ENCODE measurements at places on chromosomes 5 and 9. TPM values are rescaled to one million over a fixed set of nuclear protein-coding genes. Genes with fewer than 3 reads are reported as not detected.

The ORM2 gene
- total RNA-seq: not detected

The PIP5KL1 gene
- 0.28 TPM for total RNA-seq

The NRG2 gene
- 0.18 TPM for total RNA-seq

The LYRM7 gene
- 3.4 TPM for total RNA-seq

The PCDHB14 gene
- total RNA-seq: 0.28 TPM

The ERMP1 gene
- 4.7 TPM for total RNA-seq

The GBGT1 gene
- total RNA-seq: 1.8 TPM

- no peak overlapping the region for H3K27ac ChIP-seq
- no peaks in the 10 kb centered on the region for H3K27me3 ChIP-seq
- no peak for DNase-seq
- no peak overlapping the region for H3K4me3 ChIP-seq
- no peaks in the 10 kb centered on the region for H3K4me1 ChIP-seq
- H3K36me3 ChIP-seq: peaks cover 10% of the 10 kb centered on the region
Measured at GRCh38 chr5:43619380-43619779, 16.4 kb downstream of the NNT start.

- DNase-seq: peak; percentile 68
- H3K27me3 ChIP-seq: no peaks in the 10 kb centered on the region
- no peak overlapping the region for H3K4me3 ChIP-seq
- no peak overlapping the region for H3K27ac ChIP-seq
- H3K4me1 ChIP-seq: peaks cover 2% of the 10 kb centered on the region
Measured at GRCh38 chr5:62460578-62460983, 48.0 kb downstream of the IPO11 start.

GRCh38 chr9:93278144-93278543 is 94.2 kb downstream of the WNK2 start:
- H3K27ac ChIP-seq: no peak overlapping the region
- H3K4me1 ChIP-seq: no peaks in the 10 kb centered on the region
- no peaks in the 10 kb centered on the region for H3K36me3 ChIP-seq
- no peaks in the 10 kb centered on the region for H3K27me3 ChIP-seq
- no peak for DNase-seq

DNA sequence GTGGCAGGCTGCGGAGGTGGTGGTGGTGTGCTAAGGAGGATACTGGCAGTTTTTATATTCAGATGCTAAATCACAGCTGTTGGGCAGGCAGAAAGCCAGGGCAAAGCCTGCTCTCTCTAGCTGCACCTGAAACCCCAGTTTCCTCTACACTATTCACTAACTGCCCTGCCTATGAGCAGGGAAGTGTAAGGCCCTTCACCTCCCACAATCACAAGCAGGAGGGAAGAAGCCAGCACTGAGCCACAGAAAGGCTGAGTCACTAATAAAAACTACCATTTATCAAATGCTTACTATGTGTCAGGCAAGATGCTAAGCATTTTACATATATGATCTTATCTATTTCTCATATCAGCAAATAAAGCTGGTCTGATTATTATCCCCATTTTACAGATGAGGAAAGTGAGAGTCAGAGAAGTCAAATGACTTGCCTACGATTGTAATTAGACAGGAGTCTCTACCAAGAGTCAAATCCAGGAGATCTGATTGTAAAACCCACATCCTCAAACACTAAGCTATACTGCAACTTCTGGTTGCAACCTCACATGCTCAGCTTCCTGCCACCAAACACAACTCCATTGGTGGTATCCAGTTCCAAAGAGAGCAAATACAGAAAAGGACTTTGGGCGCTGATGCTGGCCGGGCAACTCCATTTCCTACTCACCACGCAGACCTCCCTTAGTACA is 17.7 kb upstream of the IL6ST start:
- no peaks in the 10 kb centered on the region for H3K27me3 ChIP-seq
- peak; percentile 82 for DNase-seq
- H3K36me3 ChIP-seq: no peaks in the 10 kb centered on the region
- peaks cover 8% of the 10 kb centered on the region for H3K4me1 ChIP-seq
- H3K4me3 ChIP-seq: no peak overlapping the region

GRCh38 chr9:112717661-112718331 is at the start of gene INIP:
INIP (minus strand) TSS chr9:112718117; CDS start chr9:112716485, 1,632 bp downstream.
- no peaks in the 10 kb centered on the region for H3K4me1 ChIP-seq
- no peaks in the 10 kb centered on the region for H3K27me3 ChIP-seq
- peak within 1 kb of the TSS; percentile 54 for H3K27ac ChIP-seq
- H3K36me3 ChIP-seq: no peaks in the 10 kb centered on the region
- DNase-seq: peak; percentile 95
- H3K4me3 ChIP-seq: peak within 1 kb of the TSS; percentile 88

GRCh38 chr9:227860-228259 is 13.2 kb downstream of the DOCK8 start:
- H3K4me1 ChIP-seq: no peaks in the 10 kb centered on the region
- no peaks in the 10 kb centered on the region for H3K36me3 ChIP-seq
- H3K27me3 ChIP-seq: no peaks in the 10 kb centered on the region
- DNase-seq: no peak
- no peak overlapping the region for H3K4me3 ChIP-seq

- DNase-seq: no peak
- H3K36me3 ChIP-seq: peaks cover 2% of the 10 kb centered on the region
- no peak overlapping the region for H3K27ac ChIP-seq
- no peak overlapping the region for H3K4me3 ChIP-seq
Measured at GRCh38 chr9:129996161-129996830, 46.7 kb downstream of the FNBP1 start.

- H3K27me3 ChIP-seq: peaks cover 2% of the 10 kb centered on the region
- no peak overlapping the region for H3K4me3 ChIP-seq
- DNase-seq: peak; percentile 55
Measured at GRCh38 chr5:74257645-74258313, 382.7 kb downstream of the ENC1 start.

DNA sequence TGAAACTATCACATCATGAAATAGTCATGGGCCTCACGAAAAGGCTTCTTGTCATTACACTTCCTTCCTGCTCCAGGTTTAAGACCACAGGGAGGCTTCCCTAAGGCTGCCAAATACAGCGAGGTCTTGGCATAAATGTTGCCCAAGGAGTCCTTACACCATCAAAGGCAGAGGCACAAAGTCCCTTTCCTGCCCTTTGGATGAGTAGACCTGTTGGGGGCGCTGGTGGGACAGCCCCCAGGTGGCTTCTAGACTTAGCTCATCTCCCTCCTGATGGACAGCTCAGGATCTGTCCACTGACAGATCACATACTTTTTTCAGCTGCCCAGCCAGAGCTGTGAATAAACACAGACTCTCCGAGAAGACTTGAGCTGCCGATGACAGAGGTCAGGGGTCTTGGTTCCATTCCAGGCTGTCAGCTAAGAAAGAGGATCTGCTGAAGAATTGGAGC is 15.5 kb upstream of the MEGF9 start:
- no peaks in the 10 kb centered on the region for H3K27me3 ChIP-seq
- no peak overlapping the region for H3K27ac ChIP-seq
- no peak for DNase-seq
- no peaks in the 10 kb centered on the region for H3K36me3 ChIP-seq

DNA sequence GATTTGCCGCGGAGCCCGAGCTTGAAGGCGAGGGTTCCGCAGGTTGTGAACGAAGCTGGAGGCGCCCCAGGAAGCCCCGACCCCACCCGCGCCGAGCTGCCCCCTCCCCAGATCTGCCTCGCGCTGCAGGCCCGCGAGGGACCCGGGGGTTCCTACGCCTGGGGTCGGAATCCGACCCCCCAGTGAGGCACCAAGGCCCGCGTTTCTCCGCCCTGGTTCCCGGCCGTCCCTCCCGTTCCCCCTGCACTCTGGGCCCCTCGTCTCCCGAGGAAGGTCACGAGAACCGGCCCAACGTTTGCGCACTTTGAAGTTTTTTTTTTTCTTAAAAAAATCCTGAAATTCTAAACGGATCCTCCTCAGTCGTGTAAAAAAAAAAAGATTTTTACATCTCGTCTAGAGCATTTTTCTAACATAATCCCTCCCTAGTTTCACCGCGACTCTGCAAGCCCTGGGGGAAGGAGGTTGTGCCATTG is 880 bp upstream of the GFPT2 start:
- no peaks in the 10 kb centered on the region for H3K36me3 ChIP-seq
- no peak overlapping the region for H3K27ac ChIP-seq
- no peak for DNase-seq
- H3K4me1 ChIP-seq: no peaks in the 10 kb centered on the region

DNA sequence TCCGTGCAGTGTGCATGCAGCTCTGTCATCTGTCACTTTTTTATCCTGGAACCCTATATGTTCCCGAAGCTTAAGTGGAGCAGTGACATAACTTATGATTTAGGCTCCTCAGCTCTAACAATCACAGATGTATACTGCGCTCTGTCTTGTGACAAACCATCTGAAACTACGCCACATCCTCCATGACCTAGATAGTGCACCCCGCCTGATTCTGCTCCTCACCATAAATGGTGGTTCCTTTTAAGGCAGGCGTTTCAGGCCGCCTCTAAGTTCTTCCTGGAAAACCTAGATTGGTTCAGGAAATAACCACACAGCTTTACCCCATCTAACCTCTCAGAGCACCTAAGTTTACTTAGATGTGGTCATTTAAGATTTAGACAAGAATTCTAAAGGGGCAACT is 372.0 kb downstream of the CDH10 start:
- H3K36me3 ChIP-seq: no peaks in the 10 kb centered on the region
- no peaks in the 10 kb centered on the region for H3K4me1 ChIP-seq
- no peak for DNase-seq
- no peaks in the 10 kb centered on the region for H3K27me3 ChIP-seq

GRCh38 chr9:86782831-86783230 is 164.5 kb downstream of the GAS1 start:
- no peak for DNase-seq
- H3K4me3 ChIP-seq: no peak overlapping the region
- H3K27ac ChIP-seq: no peak overlapping the region
- peaks cover 5% of the 10 kb centered on the region for H3K4me1 ChIP-seq
- H3K36me3 ChIP-seq: no peaks in the 10 kb centered on the region

DNA sequence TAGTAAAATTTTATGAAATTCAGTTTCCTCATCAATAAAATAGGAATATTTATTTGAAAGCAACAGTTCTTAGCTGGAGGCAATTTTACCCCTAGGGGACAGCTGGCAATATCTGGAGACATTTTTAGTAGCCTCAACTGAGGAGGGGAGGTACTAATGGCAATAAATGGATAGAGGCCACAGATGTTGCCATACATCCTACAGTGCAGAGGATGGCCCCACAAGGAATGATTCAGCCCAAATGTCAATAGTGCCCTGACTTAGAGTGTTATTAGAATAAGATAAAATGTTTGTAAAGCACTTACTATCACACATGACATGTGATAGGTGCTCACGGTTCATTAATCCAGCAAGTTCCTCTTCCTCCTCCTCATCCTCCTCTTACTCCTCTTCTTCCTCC is 293.6 kb downstream of the KCTD16 start:
- no peaks in the 10 kb centered on the region for H3K36me3 ChIP-seq
- DNase-seq: no peak
- no peaks in the 10 kb centered on the region for H3K4me1 ChIP-seq
- H3K4me3 ChIP-seq: no peak overlapping the region
- no peak overlapping the region for H3K27ac ChIP-seq

DNA sequence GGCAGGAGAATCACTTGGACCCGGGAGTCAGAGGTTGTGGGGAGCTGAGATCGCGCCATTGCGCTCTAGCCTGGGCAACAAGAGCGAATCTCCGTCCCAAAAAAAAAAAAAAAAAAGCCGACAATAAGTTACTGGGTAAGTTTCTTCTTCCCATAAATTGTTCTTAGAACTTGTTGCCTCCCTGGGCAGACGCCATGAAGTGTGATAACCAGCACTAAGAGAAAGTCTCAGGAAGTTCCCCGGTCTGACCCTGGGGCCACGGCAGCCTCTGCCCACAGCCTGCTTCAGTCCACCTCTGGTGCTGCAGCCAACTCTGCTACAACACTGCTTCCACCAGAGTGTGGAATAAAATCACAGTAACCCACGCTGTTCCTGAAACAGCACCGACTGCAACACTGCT is 19.1 kb downstream of the LPCAT1 start:
- no peak for DNase-seq
- no peaks in the 10 kb centered on the region for H3K27me3 ChIP-seq
- peaks cover 2% of the 10 kb centered on the region for H3K4me1 ChIP-seq

DNA sequence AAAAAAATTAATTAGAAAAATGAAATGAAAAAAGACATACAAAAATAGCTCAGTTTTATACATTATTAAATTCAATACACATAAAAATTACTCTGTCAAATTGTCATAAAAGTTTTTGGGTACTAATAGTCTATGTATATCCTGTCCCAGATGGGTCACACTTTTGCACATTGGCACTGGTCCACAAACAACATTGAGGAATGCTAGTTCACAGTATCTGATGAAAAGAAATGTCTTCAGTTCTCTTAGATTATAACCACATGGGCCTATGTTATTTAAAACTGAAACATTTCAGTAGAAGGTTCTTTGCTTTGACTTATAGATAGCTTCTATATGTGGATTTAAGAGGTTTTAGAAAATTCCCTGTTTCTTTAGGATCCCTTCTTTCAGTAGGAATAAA is 39.8 kb downstream of the LNPEP start:
- H3K4me1 ChIP-seq: peaks cover 11% of the 10 kb centered on the region
- peaks cover 4% of the 10 kb centered on the region for H3K36me3 ChIP-seq
- H3K4me3 ChIP-seq: no peak overlapping the region
- no peaks in the 10 kb centered on the region for H3K27me3 ChIP-seq

- no peaks in the 10 kb centered on the region for H3K4me1 ChIP-seq
- DNase-seq: peak; percentile 18
- peaks cover 21% of the 10 kb centered on the region for H3K27me3 ChIP-seq
- no peak overlapping the region for H3K27ac ChIP-seq
Measured at GRCh38 chr9:70902171-70902570, 219.2 kb downstream of the TRPM3 start.

GRCh38 chr5:68818057-68818695 is 275.6 kb upstream of the SLC30A5 start:
- no peak overlapping the region for H3K4me3 ChIP-seq
- H3K27me3 ChIP-seq: no peaks in the 10 kb centered on the region
- DNase-seq: no peak
- no peaks in the 10 kb centered on the region for H3K36me3 ChIP-seq

DNA sequence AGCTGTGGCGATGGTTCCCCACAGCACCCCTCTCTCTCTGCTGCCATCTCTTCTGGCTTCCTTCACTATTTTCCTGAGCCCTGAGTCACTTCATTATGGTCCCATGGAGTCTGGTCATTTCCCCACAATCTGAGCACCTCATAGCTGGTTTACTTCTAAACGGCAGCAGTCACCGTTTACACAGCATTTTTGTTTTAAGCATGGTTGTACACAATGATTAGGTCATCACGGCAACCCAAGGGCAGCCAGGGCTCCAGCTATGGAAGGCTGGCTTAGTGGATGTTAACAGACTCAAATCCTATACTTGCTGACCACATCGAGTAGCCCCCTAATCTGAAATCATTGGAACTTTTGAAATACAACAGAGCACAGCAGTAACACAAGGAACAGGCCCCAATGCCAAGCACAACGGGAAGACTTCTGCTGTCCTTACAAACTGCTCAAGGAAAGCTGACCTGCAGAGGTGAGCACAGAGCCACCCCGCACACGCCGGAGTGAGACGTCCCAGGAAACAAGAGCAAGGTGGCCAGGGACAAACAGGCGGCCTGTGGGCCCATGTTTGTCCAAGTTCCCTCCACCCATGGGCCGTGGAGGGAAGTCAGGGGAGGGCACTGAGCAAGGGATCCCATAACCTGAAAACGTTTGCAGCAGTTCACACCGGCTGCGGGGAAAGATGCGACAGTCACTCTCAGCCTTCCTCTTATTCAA is 22.9 kb downstream of the CAMSAP1 start:
- H3K4me3 ChIP-seq: no peak overlapping the region
- peaks cover 4% of the 10 kb centered on the region for H3K36me3 ChIP-seq
- H3K27me3 ChIP-seq: no peaks in the 10 kb centered on the region

- peaks cover under 1% of the 10 kb centered on the region for H3K27me3 ChIP-seq
- H3K36me3 ChIP-seq: no peaks in the 10 kb centered on the region
- 0 out of 2 replicates have a peak, but pooled peaks cover 2% of the 10 kb centered on the region for H3K4me1 ChIP-seq
Measured at GRCh38 chr5:95446560-95447221, 55.5 kb downstream of the FAM81B start.

Measured in IMR-90 (cell line).